ENCODE measurements at places on chromosomes 12 and 14.

DNA sequence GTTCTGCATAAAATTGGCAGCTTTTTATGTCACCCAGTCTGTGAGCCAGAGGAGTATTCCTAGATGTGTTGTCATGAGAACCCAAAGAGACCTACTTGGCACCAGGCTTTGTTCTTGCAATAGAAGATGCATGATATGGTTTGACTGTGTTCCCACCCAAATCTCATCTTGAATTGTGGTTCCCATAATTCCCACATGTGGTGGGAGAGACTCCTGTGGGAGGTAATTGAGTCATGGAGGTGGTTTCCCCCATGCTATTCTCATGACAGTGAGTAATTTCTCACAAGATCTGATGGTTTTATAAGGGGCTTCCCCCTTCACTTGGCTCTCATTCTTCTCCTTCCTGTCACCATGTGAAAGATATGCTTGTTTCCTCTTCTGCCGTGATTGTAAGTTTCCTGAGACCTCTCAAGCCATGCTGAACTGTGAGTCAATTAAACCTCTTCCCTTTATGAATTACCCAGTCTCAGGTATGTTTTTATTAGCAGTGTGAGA is 572.0 kb upstream of the ATP2B1 start:
- no peak for DNase-seq

- DNase-seq: no peak
These were observed 386.7 kb downstream of the LRIG3 start for GRCh38 chr12:58533652-58534051.

DNA sequence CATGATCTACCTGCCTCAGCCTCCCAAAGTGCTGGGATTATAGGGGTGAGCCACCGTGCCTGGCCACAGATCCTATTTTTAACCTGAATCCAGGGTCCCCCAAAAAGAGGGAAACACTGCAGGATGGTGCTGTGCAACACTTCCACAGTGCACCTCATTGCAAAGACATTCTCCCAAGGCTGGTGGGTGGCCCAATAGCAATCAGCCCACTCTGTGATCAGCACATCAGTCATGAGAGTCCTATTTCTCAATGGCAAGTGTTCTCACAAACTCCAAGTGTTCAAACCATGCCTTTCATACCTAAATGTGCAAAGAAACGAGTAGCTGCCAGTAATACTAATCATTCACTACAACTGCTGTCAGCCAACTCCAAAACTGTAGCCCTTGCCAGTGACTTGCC is 612.9 kb downstream of the CCER1 start:
- DNase-seq: no peak

DNA sequence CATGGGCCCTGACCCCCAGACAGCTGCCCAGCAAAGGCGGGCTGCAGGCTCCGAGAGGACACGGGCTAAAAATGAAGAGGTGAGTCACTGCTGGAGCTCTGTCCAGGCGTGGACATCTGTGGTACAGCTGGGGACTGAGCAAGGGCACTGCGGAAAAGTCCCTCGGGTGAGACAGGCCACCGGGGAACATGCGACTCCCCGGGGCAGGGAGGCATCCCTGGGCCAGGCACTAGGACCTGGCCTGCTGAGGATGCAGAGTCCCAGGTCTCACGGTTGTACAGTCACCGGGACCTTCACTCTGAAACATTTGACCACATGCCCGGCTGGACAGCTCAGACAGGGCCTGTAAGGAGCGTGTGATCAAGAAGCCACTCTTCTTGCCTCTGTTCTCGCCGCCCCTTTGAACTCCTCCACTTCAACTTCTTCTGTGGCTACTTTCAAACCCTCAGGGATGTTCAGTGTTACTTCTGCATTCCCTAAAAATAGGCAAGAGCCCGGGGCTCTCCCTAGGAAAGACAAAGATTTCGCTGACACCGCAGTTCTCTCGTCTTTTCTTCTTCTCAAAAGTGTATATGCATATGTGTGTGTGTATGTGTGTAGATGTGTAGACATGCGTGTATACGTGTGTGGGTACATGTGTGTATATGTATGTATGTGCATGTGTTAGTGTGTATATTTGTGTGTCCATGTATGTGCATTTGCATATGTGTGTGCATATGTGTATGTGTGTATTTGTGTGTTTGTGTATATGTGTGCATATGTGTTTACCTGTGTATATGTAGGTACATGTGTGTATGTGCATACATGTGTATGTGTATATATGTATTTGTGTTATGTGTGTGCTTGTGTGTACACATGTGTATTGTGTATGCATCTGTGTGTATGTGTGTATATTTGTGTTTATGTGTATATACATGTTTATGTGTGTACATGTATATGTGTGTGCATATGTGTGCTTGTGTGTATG is 5.0 kb upstream of the RFLNA start:
- no peak for DNase-seq

DNA sequence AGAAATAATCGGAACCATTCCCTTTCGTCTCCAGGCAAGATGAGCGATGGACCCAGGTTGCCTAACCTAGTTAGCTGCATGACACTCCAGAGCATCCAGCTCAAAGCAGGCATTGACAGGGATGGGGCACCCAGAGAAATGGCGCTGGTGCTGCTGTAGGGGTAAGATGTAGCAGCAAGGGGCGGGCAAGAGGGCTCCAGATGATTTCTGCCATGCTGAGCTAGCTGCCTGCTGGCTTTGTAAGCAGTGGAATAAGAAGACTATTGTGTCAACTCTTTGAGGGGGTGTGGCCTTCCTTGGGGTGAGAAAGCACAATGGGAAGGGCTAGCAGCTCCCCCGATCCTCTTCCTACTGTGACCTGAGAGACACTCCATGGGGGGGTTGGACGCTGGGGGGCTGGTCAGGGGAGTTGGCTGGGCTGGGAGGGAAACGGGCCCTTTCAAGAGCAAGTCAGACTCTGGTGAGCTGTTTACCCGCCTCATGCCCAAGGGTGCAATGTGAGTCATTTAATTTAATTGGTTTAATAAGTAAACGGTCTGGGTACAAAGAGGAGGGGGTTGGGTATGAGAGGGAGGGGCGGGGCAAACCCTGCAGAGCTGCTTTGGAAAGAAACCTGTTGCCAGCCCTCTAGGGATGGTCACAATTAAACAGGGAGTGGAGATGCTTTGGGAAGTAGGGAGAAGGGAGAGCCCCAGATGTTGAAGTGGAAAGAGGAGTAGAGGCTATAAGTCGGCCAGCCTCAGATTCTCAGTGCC is 50.5 kb downstream of the B4GALNT3 start:
- DNase-seq: no peak

DNA sequence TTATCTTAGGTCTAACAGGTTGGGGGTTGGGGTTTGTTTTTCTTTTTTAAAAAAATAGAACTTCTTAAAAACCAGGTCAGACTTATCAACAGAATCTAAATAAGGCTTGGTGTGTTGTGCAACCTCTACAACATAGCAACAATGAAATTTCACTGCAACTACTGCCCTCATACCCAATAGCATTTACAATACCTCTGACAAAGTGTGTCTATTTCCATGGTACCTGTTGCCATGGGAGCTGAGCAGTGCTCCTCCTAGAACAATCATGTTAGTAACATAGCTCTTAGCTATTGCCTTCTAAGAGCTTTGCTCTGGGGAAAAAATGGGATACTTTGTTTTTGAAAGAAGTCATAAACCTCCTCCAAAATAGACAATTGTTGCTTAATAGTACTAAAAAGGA is 103.3 kb upstream of the CCDC175 start:
- peak; percentile 54 for DNase-seq

- DNase-seq: no peak
These were observed 259.6 kb downstream of the ITPR2 start for GRCh38 chr12:26573225-26573909.

DNA sequence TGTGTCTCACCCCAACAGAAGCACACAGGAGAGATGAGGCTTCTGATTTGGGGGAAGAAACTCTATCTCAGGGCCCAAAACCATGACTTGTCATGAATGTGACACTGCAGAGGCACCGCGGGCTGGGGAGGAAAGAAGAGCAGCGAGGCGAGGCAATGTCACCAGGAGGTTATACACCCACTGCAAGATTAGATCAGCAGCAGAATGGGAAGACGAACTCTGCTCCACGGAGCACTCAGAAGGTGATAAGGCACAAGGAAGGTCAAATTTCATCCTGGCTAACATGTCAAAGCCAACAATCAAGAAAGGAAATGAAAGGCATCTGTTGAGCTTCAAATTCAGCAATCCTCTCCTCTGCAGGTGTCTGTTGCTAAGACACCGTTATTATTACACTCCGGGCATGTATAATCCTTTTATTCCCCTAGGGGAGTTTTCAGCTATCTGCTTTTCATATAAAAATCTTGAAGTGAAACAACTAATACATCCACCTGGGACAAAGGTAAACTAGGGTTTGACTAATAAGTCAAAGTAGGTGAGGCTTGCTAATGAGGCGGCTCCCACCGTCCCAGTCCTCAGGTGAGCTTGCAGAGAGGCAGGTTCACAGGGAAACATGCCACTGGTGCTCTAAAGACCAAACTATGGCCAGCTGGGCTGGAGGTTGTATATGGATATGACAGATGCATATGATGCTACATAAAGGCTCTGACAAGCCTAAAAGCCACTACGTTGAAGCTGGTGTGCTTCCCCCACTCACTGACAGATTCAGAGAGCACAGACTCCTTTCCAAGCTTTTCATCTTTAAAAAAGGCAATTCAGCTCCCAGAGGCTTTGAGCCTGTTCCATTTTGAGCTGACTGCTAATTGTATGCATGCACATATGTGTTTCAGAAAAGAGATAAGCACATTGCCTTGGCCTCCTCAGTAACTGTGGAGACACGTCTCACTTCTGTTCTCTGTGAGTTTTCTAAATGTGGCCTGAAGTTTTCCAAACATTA is 221.2 kb downstream of the NELL2 start:
- DNase-seq: peak; percentile 43

DNA sequence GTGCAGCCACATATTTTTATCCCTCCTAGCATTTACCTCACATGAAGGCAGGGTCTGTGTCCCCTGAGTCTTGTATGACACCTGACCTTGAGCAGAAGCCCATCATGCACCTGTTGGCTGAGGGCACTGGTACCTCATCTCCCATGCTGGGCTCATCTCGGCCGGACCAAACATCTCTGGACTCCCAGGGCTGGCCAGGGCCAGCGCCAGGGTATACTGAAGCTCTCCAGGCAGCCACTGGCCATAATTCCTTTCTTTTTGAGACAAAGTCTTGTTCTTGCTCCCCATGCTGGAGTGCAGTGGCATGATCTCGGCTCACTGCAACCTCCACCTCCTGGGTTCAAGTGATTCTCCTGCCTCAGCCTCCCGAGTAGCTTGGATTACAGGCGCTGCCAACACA is 22.0 kb downstream of the HVCN1 start:
- no peak for DNase-seq
